SK-N-MC (cell line): ENCODE measurements at places on chromosomes 12 and 14.

DNA sequence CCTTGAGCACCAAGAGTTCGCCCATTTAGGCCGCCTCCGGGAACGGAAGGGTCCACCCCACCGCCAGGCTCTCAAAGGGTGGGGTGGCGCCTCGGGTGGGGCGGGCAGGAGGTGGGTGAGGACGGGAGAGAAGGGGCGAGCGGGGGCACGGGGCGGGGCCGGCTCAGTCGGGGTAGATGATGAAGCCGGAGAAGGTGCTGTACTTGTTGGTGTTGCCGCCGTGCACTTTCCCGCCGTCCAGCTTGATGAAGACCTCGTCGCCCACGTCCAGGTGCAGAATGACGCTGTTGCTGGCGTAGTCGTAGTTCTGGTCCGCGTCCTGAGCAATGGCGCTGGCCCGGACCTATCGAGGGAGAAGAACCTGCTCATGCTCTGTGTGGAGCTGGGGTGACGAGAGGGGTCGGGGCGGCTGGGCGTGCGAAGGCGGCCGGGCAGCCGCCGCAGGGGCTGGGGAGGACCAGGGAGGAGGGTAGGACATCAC, 4.1 kb downstream of the C1QL4 start:
- DNase-seq: no peak

GRCh38 chr14:72970824-72971434, 44.7 kb downstream of the DCAF4 start:
- DNase-seq: no peak

DNA sequence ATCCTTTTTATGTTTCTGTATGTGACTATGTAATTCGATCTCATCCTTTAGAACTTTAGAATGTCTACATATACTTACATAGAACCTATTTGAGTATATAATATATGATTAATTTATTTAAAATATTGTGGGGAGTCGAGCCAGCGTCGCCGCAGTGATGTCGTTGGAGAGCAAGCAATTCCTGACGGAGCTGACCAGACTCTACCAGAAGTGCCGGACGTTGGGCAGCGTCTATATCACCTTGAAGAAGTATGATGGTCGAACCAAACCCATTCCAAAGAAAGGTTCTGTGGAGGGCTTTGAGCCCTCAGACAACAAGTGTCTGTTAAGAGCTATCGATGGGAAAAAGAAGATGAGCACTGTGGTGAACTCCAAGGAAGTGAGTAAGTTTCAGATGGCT, 6.4 kb upstream of the CD27 start:
- no peak for DNase-seq

DNA sequence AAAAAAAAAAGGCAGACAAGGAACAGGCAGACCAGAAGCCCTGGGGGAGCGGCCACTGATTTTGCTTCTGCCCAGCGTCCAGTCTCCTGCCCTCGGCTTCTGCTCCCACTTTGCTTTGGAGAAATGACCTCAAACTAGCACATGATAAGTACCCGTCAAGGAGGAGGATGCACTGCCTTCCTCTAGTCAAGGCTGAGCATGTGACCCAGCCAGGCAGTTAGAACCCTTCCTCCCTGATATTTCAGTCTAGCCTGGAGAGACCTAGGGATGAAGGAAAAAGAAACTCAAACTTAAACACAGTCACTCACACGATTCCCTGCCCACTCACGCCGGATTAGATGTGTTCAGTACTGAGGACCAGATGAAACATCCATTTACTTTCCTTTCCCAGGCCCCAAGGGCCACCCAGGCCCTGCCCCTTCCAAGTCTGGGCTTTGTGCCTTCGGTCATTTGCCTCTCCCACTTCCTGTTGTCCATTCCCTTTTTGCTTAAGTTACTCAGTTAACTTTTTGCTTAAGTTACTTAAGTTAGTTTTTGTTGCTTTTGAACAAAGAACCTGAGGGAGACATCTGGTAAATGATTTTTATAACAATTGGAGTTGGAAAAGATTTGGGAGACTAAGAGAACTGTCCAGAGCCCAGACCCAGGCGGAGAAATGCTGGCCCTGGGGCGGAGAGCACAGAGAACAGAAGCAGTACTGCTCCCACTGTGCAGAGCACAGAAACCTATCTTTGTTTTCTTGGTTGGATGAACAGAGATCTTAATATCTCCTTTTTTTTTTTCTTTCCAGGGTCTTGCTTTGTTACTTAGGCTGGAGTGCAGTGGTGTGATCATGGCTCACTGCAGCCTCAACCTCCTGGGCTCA, 23.0 kb upstream of the TTC7B start:
- no peak for DNase-seq

- no peak for DNase-seq
Measured at GRCh38 chr12:131100031-131100674, 146.4 kb downstream of the ADGRD1 start.

- no peak for DNase-seq
Measured at GRCh38 chr12:18165889-18166288, 75.9 kb upstream of the RERGL start.

DNA sequence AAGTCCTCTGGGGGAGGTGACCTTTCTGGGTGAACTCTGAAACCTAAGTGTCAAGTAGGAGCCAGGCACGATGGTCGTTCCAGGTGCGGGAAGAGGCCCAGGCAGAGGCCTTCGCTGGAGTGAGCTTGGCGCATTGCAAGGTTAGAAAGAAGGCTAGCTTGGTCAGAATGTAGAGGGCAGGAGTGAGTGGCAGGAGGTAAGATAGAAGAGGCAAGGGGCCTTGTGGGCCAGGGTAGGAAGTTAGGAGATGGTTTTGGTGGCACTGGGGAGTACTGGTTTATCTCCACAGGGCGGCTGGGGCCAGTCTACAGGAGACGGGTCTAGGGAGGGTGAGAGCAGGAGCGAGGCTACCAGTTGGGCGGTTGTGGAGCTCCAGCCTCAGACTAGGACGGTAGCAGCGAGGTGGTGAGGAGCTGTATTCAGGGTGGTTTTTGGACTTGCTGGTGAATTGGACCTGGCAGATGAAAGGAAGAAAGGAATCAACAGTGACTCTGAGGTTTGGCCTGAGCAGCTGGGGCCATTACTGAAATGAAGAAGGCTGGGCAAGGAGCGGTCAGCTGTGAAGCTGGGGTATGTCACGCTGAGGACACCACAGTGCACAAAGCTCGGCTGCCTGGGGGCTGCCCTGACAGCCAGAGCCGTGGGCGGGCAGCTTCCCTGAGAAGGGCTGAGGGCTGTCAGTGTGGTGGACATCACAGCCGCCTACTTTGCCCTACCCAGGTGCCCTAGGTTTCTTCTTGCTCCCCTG, 9.0 kb downstream of the MLXIP start:
- no peak for DNase-seq

GRCh38 chr12:132404951-132405741, 75.8 kb upstream of the GALNT9 start:
- no peak for DNase-seq

- no peak for DNase-seq
Measured at GRCh38 chr14:36212577-36212976, 36.1 kb upstream of the PTCSC3 start.

GRCh38 chr12:11763760-11764520, 114.5 kb downstream of the ETV6 start:
- no peak for DNase-seq

DNA sequence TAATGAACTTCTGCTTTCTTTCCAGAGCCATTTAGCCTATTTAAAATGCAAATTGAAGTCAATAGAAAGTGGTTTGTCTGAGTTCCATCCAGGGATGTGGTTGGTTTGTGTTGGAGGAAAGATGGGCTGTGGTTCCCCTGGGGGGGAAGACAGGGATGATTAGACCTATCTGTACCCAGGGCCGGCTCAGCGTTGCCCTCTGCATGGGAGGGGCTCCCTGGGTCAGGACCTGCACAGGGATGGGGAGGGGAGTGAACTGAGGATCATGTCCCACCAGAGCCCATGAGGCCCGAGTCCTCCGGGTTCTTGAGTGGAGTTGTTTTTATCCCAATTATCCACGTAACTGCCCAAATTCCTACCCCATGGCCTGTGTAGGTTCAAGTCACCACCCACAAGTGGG, 76.9 kb upstream of the SFSWAP start:
- no peak for DNase-seq

DNA sequence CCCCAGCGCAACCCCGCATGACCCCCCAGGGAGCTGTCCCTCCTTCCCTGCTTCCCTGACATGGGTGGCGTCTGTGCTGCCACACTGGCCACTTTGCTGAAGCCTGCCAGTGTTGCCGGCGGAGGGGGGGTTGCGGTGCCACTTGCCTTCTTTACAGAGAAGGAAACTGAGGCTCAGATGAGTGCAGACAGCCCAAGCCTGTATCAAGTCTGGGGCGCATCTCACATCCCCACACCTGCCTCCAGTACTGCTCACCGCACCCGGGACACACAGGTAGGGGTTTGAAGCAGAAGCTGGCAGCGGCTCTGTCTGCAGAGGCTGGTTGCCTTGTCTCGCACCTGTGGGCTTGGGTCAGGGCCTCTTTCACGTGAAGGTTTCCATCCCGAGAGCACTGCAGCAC, 104.7 kb upstream of the RTL1 start:
- no peak for DNase-seq

GRCh38 chr14:71319666-71320065, 412.4 kb downstream of the PCNX1 start:
- no peak for DNase-seq

GRCh38 chr12:92444763-92445162, 258.0 kb upstream of the PLEKHG7 start:
- DNase-seq: no peak

DNA sequence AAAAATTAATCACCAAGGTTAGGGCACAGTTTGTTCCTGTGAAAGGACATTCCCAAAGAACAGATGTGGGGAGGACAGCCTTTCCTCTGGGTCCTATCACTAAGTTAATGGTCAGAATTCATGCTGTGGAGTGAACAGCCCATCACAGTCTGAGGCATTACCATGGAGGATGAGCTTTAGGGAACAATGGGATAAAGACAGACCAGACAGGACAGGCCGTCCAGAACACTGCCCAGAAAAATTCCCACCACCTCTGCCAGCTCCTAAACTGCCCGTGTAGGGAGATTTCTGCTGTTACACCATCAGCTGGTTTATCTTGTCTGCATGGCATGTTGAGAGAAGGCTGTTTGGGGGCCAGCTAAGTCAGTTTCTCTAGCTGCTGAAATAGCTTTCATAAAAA, 49.6 kb upstream of the IFNG-AS1 start:
- DNase-seq: no peak

DNA sequence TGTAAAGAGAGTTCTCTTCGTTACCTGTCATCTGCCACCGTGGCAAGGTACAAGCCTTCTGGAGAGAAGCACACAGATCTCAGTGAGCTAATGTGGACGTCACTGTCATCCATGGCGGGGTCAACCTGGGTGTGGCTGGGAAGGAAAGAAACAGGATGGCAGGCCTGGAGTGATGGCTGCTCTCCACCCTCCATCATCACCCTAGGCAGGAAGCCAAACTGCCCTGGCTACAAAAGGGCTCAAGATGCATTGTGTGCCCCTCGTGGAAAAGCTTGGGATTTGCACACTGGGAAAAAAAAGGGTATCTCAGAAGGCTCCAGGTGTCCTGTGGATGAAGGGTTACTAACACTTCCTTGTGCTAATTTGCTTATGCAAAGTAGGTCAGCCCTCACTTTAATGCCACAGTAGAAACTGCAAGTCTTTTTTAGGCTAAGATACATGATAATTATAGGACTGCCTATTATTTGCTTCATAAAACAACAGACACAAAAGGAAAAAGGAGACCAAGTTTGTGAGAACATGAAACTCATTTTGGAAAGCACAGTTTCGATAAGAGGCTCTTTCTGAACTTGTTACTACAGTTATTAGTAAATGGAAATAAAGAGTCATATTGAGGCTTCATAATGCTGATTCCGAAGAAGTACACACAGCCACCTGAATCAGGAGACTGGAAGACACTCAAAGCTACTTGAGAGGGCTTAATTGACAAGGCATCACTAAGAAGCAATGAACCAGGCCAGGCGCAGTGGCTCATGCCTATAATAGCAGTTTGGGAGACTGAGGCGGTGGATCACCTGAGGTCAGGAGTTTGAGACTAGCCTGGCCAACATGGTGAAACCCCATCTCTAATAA, 18.9 kb downstream of the RFC5 start:
- no peak for DNase-seq

DNA sequence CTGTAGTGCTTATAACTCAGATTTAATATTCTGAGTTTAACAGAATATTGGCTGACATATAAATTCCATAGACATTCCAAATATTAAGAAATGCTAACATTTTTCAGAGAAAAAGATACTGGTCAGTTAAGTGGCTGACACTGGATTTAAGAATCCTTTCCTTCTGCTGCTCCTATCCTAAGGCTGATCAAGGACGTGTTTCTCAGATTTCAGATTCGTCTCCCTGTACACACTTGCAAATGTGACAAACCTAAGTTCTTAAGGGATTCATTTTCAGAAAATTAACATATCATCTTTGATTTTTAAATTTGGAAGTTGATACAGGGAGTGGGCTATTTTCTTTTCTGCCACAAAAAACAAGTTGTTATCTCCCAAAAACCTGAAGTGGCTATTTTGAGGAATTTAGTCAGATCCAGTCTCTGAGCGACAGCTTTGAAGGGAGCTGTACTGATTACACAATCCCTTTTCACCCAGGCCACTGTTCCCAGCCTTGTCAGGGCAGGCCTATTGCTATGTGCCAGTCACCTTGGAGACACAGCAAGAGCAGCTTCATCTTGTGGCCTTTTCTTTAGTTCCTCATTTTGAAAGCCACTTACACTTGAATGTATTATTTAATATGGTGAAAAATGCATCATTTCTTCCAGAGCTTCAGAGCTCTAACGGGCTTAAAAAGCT, 370.6 kb downstream of the KCNH5 start:
- no peak for DNase-seq

GRCh38 chr12:30106204-30106965, 322.6 kb upstream of the TMTC1 start:
- no peak for DNase-seq

DNA sequence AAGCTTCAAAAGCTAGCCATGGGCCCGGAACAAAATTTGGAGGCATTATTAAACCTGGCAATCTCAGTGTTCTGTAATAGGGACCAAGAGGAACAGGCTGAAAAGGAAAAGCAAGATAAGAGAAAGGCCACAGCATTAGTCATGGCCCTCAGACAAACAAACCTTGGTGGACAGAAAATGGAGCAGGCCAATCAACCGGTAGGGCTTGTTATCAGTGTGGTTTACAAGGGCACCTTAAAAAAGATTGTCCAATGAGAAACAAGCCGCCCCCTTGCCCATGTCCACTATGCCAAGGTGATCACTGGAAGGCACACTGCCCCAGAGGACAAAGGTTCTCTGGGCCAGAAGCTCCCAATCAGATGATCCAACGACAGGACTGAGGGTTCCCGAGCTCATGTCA, 653.9 kb upstream of the TMEM132C start:
- no peak for DNase-seq

DNA sequence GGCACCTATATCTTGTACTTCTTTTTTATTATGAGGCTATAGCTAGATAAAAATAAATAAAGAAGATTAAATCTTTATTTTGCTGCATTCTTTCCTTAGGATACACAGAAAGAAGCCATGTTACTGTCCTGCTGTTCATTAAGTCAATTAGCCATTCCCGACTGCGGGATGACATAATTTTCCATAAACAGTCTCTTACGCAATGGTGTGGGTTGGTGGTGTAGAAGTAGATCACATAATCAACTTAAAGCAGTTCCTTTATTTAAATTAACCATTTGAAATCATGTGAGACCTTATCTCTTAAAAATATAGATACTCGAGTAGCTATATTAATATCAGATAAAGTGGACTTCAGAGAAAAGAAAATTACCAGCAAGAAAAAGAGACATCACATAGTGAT, 40.2 kb downstream of the TAOK3 start:
- no peak for DNase-seq
